ENCODE measurements at places on chromosomes 4 and X.

DNA sequence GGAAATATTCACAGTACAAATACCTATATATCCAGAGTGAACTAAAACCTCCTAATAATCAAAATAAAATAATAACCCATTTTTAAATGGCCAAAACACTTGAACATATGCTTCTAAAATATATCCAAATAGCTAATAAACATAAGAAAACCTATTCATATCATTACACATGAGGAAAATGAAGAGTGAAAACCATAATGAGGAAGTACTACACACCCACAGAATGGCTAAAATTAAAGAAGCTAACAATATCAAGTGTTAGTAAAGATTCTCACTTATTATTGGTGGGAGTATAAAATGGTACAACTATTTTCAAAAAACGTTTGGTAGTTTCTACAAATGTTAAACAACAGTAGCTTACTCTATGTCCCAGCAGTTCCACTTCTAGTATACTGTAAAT lies 92.1 kb downstream of the KLHL13 start:
- no peak for DNase-seq

GRCh38 chr4:165737309-165737972 lies 135.6 kb upstream of the TLL1 start:
- DNase-seq = no peak

DNA sequence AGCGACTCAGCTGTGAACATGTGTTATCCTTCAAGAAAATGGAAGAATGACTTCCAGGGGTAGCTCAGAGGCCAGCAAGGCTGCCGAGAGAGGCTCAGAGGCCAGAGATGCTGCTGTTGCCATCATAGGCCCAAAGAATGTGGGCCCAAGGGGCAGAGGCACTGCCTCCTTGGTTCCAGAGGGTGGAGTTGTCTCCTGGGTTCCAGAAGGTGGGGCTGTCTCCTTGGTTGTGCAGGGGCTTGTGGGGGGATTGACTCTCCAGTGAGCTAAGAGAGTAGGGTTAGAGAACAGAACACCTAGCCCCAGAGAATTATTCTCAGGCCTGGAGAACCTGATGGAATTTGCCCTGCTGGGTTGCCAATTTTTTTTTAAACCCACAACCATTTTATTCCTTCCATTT lies 62.6 kb downstream of the DGKK start:
- no peak for DNase-seq

DNA sequence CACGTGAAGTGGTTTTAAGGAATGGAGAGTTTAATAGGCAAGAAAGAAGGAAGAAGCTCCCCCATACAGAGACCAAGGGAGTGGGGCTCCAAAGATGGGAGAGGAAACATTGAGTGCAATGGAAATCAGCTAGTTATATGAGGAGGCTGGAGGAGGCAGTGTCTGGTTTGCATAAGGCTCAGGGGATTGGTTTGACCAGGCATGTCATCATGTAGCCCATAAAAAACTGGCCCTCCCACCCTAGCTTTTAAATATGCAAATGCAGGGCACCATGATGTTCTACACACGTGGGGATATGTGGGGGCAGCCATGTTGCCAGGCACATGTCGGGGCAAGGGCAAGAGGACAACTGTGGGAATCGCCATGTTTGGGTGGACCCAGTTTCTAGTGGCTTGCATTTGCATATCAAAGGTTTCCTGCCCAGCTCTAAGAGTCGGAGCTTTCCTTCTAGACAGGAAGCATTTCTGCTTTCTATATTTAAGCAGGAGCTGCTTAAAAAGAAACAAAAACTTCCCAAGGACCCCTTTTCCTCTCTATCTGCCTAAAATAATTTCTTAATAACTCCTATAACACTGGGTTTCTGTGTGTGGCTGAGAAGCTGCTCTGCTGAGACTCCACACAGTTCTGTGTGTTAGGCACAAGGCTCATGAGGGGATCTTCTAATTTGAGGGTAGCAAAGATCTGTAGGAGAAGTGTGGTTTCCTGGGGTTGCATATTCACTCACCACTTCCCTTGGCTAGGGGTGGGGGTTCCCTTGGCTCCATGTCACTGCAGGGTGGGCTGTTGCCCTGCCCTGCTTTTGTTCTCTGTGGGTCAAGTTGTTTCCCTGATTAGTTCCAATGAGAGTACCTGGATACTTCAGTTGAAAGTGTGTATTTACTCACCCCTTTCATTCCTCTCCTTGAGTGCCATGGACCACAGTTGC lies 113.5 kb downstream of the VSIG4 start:
- peak; percentile 50 for DNase-seq

- no peak for DNase-seq
These were observed 109.6 kb upstream of the ACSL4 start for GRCh38 chrX:109842611-109843010.

DNA sequence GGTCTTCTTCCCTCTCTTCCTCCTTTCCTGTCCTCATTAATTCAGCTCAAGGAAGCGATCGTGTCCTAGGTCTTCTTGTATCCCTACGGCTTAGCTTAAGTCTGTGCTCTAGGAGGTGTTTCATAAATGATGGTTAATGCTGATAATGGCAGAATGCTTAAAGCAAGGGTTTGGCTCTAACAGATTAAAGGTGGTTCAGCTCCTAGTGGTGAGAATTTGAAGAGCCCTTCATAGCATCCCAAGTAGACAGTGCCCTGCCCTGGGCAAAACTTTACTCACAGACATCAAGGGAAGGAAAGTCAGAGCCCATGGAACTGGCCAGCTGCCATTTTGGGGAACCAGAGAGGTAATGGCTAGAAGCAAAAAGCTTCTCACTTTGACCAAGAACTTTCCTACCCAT lies 47.0 kb upstream of the PGRMC1 start:
- DNase-seq = no peak

- no peak for DNase-seq
These were observed 17.5 kb upstream of the RASL11B start for GRCh38 chr4:52844596-52844995.

GRCh38 chrX:11264925-11265324 lies 28.3 kb upstream of the AMELX start:
- DNase-seq = no peak

DNA sequence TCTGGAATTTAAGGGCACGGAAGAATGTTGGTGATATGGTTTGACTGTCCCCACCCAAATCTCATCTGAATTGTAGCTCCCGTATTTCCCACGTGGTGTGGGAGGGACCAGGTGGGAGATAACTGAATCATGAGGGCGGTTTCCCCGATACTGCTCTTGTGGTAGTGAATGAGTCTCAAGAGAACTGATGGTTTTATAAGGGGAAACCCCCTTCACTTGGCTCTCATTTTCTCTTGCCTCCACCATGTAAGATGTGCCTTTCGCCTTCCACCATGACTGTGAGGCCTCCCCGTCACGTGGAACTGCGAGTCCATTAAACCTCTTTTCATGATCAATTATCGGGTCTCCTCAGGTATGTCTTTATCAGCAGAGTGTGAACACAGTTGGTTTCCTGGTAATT lies 25.6 kb upstream of the DHRSX start:
- no peak for DNase-seq

- no peak for DNase-seq
These were observed 213.5 kb downstream of the CBR4 start for GRCh38 chr4:168796362-168797106.

- DNase-seq = no peak
These were observed 50.9 kb downstream of the ENPP6 start for GRCh38 chr4:184166736-184167135.

Measured in GF-D8 (cell line).